ENCODE measurements at places on chromosomes 1 and 21. TPM values are rescaled to one million over a fixed set of nuclear protein-coding genes. Genes with fewer than 3 reads are reported as not detected.

Gene S100A7
- not detected for total RNA-seq

Gene TNFRSF9
- 0.35 TPM for total RNA-seq

Gene CFAP107
- not detected for total RNA-seq

Gene ODF2L
- total RNA-seq = 28.3 TPM

Gene AGO3
- total RNA-seq = 23.8 TPM

Gene FAM163A
- 5.1 TPM for total RNA-seq

Gene LRRC38
- not detected for total RNA-seq

Gene RAVER2
- total RNA-seq = 22.6 TPM

Gene PHLDA3
- 39.4 TPM for total RNA-seq

Measured in mucosa of gallbladder (tissue), 1 donor.